ENCODE measurements at places on chromosomes 16 and 17.

- no peak for DNase-seq
Observed at GRCh38 chr17:67109111-67109510, 64.8 kb downstream of the CACNG1 start.

GRCh38 chr16:3485821-3486505, 9.3 kb downstream of the C16orf90 start:
- DNase-seq: no peak

DNA sequence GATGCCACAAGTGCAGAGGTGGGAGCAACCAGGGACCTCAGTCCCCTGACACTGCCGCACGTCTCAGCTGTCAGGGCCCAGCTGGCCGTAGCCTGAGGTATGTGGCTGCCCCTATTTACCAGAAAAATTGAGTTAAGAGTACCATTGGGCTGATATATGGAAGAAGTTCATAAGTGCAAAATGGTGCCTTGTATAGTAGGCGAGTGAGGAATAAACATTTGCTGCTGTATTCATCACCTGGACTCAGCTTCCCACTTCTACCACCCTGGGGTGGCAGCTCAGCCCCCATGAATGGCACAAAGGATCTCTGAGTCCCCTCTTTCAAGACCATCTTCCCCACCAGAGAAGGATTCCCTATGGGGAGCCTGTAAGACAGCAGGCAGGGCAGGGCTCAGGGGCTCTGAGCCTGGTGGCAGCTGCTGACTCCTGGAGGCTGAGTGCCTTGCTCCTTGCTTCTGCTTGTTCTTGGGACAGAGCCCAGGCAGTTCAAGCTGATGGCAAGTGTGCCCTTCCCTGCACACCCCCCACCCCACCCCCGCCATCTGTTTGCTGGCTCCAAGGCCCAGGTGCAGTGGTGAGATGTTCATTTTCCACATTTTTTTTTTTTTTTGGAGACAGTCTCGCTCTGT, 29.0 kb downstream of the TRPV2 start:
- peak; percentile 47 for DNase-seq

DNA sequence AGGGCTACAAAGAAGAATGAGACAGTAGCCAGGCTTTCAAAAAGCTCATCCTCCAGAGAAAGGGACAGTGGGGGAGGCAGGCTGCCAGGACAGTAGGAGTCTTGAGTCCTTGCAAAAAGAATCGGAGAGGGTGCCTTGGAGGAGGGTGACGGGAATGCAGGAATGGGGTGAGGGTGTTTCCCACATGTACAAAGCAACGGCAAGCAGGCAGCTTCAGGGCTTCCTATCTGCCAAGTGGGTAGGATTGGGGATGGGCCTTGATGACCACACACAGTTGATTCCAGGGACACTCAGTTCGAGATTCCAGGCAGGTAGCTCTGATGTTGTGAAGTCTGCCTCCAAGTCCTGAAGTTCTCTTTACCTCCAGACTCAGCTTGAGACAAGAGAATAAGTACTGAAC, 54.4 kb downstream of the C17orf67 start:
- DNase-seq: no peak

GRCh38 chr16:25709213-25709612, 17.5 kb downstream of the HS3ST4 start:
- DNase-seq: no peak

- DNase-seq: no peak
Observed at GRCh38 chr16:85986931-85987749, 88.2 kb downstream of the IRF8 start.

DNA sequence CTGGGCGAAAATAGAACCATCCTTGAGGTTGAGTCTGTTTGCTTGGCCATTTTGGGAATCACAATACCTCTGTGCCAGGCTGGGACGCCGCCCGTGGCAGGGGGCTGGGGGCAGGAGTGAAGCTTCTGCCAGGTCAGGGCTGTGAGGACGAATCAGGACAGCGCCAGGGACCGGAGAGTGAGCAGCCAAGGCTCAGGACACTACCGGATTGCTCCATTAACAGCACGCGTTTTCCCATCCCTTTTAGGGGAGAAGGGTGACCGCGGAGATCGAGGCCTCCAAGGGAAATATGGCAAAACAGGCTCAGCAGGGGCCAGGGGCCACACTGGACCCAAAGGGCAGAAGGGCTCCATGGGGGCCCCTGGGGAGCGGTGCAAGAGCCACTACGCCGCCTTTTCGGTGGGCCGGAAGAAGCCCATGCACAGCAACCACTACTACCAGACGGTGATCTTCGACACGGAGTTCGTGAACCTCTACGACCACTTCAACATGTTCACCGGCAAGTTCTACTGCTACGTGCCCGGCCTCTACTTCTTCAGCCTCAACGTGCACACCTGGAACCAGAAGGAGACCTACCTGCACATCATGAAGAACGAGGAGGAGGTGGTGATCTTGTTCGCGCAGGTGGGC, 23.4 kb downstream of the C1QTNF1 start:
- no peak for DNase-seq

- DNase-seq: no peak
Observed at GRCh38 chr16:77234611-77235010, 35.4 kb downstream of the SYCE1L start.

DNA sequence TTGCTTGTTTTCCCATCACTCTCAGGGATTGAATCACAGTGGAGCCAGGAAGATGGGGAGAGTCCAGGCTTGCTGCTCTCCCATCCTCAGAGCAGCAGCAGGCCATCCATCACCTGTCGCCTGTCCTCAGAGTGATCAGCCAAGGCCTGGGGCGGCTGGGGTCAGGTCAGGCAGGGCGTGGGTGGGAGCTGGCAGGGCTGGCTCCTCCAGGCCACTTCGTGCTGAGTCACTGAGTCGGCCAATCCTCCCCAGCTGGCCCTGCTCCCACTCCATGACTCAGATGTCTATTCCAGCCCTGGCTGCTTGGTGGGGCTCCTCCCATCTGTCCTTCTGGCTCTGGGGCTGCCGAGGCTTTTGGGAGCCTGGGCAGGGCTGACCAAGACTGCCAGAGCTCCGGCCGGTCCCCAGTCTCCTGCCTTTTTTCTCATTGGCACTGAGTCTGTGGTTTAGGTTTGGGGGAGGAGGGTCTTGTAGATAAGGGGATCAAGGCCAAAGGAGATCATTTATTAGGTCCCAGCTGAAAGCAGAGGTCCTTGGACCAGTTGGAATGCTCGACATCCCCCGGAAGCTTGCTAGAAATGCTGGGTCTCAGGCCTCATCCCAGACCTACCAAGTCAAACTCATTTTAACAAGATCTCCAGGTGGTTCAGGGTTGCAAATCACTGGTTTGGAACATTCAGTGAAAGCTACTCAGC, 72.7 kb downstream of the ABCC1 start:
- DNase-seq: peak; percentile 100

DNA sequence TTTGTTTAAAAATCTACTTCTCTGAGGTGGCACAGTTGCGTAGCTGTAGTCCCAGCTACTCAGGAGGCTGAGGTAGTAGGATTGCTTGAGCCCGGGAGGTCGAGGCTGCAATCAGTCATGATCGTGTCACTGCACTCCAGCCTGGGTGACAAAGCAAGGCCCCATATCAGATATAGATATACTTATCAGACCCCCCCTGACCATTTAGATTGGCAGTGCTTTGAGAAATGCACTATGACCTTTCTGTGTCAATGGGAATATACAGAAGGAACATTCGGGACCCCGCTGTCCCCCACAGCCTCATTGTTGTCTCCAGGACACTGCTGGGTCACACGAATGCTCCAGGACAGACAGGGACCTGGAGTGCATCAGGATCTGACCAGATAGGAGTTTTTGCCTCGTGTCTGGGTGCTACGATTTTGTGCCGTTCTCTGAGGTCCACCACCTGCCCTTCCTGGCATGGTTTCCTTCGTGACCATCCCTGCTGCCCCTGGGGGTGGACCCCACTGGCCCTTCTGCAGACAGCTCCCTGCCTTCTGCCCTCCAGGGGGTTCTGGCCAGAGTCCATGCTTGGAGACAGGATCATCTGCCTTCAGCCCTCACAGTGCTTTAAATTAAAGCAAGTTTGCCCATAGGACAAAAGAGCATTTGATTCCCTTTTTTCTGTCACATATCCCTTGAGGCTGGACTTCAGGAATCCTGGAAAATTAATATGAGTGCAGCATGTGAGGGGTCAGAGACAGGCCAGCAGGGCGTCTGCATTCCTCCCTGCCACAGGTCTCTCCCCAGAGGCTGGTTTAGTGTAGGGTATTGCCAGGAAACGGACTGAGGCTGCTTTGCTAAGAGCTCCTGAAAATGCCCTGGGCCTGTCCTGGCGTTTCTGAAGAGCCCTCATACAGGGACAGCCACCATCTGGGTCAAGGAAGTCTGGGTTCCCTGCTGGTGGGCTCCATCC, 19.3 kb downstream of the PLD6 start:
- DNase-seq: no peak

DNA sequence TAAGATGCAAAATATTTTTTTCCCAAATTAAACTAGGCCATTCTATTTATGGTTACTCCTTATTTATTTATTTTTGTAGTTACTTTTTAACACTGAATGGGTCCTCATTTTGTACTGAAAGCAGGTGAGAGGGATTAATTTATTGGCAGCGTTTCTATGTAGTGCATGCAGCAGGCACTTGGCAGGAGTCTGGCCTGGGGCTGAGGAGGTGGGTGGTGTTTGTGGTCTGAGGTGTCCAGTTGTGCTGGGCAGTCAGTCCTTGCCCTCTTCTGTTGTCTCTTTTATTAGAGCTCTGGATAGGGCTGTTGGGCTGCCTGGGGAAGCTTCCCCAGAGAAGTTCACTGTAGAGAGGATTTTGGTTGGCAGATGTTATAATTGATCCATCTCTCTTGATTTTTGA, 12.7 kb downstream of the SEC14L1 start:
- DNase-seq: peak; percentile 87

GRCh38 chr17:37742762-37743611, 1.9 kb downstream of the HNF1B start:
- no peak for DNase-seq

- peak; percentile 65 for DNase-seq
Observed at GRCh38 chr16:86395477-86395876, 114.8 kb upstream of the FOXF1 start.
